AG20443 (cell line): ENCODE measurements at places on chromosomes 3 and 15.

- no peak for DNase-seq
These were observed 36.0 kb downstream of the RFX7 start for GRCh38 chr15:56207711-56208110.

- peak; percentile 40 for DNase-seq
These were observed 1.2 kb downstream of the GNAI2 start for GRCh38 chr3:50237133-50237651.

DNA sequence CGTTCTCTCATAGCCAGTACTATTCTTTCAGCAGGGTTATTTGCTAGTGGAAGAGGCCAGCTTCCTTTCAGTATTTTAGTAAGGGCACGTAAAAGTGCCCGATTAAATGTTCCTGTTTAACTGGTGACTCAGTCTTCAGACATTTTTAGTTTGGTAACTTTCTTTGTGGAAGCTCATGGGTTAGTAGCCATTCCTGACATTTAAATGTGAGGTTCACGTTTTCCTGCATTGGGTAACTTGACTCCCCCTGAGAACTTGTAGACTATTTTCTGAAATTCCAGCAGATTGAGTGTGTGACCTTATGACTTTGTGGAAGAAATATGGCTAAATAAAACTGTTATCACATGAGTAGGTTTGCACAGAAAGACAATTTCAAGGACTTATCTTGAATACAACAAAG is 16.9 kb downstream of the ABHD2 start:
- DNase-seq, result peak; percentile 74

DNA sequence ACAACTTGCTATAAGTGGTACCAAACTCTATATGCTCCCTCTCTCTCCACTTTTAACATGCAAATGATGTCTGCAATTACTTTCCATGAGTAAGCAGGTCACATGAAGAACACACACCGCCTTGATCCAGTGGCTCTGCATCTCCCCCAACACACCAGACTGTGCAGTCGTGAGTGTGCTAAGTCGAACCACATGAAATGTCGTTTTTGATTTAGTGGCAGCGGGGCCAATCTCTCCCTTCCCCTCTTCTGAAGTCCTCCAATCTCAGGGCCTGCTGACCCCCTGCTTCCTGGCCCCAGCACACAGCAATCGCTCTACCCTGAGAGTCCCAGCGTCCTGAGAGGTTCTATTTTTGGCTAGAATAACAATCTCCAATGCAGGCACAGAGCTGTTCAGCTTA is 312.5 kb downstream of the SHQ1 start:
- DNase-seq, result no peak

DNA sequence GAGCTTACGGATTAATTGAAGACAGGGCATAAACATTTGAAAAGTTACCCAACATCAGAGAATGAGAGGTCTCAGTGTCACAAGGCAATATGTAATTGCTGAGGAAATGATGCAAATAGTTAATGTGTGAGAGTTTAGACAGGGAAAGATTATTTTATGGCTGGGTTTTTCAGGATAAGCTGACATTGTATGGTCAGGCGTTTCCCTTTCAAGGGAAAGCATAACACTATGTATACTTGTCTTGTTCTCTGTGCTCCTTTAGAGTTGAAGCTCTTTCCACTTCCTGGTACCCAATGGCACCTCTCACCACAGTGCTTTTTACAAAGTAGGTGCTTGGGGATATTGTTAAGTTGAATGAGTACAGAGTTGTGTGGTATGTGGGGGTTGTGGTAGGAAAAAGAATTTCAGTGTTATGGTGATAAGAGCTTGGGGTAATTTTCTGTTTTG is 19.9 kb downstream of the IQGAP1 start:
- DNase-seq, result no peak

- peak; percentile 62 for DNase-seq
These were observed 976 bp upstream of the ABTB1 start for GRCh38 chr3:127671523-127672428.

DNA sequence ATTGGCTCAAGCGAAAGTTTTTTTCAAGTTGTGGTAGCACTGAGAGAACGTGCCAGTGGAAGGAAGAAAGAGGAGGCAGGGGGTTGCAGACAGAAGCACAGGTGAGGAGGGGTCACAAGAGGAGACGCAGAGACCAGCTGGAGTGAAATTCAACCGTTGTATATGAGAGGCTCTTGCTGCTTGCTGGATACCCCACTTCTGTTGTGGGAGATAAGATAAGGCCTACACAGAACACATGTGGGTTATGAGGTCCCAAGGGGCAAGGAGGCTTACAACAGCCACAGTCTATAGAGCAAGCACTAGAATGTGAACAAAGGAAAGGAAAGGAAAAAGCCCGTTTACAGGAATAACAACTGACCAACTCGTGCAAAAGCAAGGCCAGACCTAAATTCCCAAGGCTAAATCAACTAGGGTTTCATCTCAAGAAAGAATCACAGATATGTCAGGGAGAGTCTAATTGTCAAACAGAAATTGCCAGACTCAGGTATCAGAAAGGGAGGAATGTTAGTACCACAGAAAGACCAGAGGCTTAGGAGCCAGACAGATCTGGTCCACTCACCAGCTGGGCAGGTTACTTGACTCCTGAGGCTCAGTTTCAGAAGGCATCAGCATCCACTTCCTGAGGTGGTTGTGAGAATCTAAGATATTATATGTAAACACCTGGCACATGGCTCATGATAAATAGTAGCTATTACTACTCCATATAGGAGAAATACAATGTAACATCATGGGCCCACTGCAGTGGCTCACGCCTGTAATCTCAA is 60.9 kb downstream of the MSL2 start:
- DNase-seq, result no peak

- no peak for DNase-seq
These were observed 213.4 kb upstream of the SEMA6D start for GRCh38 chr15:47503876-47504275.

GRCh38 chr3:71582036-71582611 is 1.4 kb downstream of the FOXP1 start:
- DNase-seq, result no peak

DNA sequence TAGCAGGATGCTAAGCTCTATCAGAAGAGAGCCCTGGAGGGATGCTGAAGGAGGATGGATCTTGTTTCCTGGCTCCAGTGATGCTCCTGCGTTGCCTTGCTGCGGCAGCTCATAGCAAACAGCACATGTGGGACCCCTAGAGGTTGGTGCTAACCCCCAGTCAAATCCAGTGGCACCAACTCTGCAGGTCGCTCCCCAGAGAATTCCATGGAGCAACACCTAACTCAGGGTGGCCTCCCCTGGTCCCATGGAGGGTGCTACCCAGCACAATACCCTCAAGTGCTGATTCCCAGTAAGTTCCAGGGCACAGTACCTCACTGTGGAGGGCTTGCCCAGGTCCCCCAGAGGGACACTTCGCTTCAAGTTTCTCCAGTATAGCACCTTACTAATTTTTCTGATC is 231.2 kb downstream of the NEK10 start:
- no peak for DNase-seq

DNA sequence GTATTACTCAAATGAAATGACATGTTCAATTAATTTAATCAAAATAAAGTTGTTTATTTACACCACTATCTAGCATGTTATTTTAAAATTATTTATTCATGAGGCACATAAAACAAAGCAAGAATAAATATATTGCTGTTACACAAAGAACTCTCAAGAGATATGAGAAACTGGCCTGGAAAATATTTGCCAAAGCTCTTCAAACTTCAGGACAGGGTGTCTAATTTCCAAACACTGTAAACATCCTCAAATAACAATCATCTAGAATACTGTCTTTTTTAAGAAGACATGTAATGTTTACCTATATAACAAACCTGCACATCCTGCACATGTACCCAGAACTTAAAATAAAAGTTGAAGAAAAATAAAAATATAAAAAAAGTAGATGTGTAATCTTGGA is 876.6 kb downstream of the TUSC7 start:
- DNase-seq, result no peak

DNA sequence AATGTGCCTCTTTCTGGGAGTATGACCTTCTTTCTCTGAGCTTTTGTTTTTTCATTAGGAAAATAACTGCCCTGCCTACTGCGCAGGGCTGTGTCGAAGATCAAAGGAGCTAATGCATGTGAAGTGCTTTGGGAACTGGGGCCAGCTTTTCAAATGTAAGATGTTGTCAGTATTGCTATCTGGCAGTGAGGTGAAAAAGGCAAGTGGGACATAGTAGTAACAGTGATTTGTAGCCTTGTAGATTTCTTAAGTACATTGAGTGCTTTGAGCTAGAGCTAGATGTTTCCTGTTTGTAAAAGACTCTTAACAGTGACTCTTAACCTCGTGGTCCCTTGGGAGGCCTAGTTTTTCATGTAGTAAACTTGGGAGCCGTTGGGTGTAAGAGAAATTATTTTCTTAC is 126.5 kb downstream of the ECT2 start:
- DNase-seq, result no peak

- DNase-seq, result no peak
These were observed 23.7 kb downstream of the ABHD2 start for GRCh38 chr15:89111961-89112340.

DNA sequence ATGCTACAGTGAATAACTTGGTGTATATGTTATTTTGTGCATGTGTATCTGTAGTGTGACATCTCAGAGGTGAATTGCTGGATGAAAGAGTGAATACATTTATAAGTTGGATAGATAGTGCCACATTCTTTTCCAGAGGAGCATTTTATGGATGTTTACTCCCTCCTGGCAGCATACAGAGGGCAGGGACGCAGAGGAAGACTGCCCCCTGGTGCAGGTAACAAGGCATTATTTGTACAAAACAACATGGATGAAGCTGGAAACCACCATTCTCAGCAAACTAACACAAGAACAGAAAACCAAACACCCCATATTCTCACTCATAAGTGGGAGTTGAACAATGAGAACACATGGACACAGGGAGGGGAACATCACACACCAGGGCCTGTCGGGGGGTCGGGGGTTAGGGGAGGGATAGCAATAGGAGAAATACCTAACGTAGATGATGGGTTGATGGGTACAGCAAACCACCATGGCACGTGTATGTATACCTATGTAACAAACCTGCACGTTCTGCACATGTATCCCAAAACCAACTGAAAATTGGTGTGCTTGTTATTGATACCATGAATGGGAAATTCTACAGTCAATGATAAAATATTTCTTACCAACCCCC is 57.9 kb upstream of the CTXND1 start:
- peak; percentile 66 for DNase-seq

DNA sequence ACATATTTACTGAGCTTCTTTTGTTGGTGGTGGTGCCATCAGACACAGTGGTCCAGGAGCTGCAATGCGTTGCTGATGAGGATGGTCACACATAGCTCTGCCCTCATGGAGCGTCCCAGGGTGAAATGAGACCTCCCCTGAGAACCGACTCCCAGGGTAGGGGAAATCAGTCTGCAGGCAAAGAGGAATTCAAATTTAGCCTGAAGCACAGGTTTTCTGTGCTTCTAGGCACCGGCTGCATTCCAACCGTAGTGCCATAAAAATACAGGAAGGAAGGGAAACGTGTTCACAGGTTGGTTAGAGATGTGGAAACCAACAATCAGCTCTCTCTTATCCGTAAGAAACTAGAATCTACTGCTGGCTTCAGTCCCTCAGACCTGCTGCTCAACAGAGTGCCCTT is 19.2 kb downstream of the SMAD3 start:
- DNase-seq, result no peak

DNA sequence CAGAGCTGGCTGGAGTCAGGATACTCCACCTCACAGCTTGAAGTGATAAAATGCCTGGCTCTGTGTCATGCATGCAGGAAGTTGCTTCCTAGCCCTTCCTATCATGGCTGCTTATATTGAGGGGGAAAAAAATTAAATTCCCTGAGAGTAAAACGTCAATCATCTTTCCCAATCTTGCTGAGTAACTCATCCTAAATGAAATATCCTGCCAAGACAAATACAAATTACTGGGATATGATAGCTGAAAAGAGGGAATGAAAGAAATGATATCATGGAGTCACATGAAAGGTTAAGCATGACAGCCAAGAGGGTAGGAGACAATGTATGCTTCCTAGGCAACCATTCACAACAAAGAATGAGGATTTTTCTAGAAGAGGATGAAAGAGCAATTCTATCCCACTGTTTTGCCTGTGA is 110.6 kb downstream of the ABI3BP start:
- DNase-seq, result peak; percentile 37

- no peak for DNase-seq
These were observed 60.5 kb downstream of the SENP2 start for GRCh38 chr3:185646382-185647133.

GRCh38 chr3:101998256-101998926 is 149.1 kb downstream of the NFKBIZ start:
- no peak for DNase-seq

DNA sequence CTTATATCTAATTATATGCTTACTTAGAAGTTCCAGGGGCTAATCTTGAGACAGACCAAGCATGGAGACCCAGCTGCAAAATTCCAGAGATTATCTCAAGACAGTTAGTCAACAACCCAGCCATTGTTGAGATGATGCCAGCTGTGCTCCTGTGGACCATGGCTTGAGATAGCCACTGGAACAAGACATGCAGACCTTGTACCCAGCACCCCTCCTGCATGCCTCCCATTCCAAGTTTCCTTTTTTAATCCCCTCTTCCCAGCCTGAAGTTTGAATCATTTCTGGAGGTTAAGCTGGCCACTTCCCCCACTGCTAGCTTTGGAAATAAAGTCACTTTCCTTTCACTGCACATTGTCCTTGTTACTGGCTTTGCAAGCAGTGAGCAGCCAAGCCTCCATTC is 53.8 kb downstream of the IMPG2 start:
- DNase-seq, result no peak
